ENCODE measurements at places on chromosomes 6 and 20. TPM values are rescaled to one million over a fixed set of nuclear protein-coding genes. Genes with fewer than 3 reads are reported as not detected.

IYD gene
- total RNA-seq = under 0.01 TPM

WFDC2 gene
- total RNA-seq = not detected

BANF2 gene
- total RNA-seq = not detected

GTSF1L gene
- total RNA-seq = not detected

CCDC170 gene
- not detected for total RNA-seq

GRCh38 chr20:62782893-62783278, 13.4 kb upstream of the MRGBP start:
- DNase-seq = no peak

DNA sequence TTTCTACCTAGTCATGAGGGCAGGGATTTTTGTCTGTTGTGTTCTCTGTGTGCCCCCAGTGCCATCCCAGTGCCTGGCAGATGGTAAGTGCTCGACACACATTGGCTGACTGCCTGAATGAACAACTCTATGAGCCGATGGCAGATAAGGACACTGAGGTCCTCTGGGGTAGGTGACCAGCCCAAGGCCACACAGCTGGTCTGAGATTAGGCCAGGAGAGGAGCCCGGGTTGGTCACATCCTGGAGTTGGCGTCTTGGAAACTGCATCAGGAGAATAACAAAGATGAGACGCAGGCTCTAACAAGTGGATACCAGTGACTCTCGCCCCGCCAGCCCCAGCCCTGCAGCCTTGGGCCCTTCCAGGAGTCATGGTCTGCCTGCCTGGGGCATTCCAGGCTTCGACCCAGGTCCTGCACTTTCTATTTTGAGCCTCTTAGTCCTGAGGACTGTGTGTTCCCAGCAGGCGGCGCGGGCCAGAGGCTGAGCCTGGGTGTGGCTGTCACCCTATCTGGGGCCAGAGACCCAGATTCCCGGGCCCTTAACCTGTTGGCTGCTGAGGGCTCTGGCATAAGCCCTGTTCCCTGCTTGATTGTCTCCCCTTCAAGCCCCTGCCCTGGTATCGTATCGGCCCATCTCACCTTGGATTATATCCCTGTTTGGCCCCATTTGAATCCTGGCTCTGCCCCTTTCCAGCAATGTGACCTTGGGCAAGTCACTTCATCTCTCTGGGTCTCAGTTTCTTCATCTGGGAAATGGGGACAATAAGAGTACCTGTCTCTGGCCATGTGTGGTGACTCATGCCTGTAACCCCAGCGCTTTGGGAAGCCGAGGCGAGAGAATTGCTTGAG, 88.3 kb downstream of the CEBPB start:
- DNase-seq = no peak

- DNase-seq = no peak
Observed at GRCh38 chr6:20217891-20218290, 5.6 kb upstream of the MBOAT1 start.

GRCh38 chr6:144899161-144899560, 614.0 kb downstream of the UTRN start:
- DNase-seq = no peak

- no peak for DNase-seq
Observed at GRCh38 chr20:57883761-57884160, 173.9 kb upstream of the PMEPA1 start.

DNA sequence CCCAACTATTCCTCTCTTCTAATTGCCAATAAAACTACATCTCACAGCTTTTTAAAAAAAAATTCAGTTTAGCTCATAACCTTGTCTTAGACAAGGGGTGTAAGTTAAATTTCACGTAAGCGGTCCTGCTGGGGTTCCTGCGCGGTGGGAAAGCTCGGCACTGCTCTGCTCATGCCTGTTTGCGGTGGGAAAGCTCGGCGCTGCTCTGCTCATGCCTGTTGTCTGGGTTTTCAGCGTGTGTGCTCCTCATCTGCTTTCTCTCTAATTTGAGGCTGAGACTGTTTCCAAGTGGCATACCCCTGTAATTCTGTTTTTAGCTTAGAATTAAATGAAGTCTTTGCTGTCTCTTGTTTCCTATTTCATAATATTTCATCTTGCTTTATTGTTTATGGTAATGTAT, 18.6 kb downstream of the ARID1B start:
- no peak for DNase-seq

GRCh38 chr6:68240726-68241125, 394.4 kb upstream of the ADGRB3 start:
- DNase-seq = no peak

DNA sequence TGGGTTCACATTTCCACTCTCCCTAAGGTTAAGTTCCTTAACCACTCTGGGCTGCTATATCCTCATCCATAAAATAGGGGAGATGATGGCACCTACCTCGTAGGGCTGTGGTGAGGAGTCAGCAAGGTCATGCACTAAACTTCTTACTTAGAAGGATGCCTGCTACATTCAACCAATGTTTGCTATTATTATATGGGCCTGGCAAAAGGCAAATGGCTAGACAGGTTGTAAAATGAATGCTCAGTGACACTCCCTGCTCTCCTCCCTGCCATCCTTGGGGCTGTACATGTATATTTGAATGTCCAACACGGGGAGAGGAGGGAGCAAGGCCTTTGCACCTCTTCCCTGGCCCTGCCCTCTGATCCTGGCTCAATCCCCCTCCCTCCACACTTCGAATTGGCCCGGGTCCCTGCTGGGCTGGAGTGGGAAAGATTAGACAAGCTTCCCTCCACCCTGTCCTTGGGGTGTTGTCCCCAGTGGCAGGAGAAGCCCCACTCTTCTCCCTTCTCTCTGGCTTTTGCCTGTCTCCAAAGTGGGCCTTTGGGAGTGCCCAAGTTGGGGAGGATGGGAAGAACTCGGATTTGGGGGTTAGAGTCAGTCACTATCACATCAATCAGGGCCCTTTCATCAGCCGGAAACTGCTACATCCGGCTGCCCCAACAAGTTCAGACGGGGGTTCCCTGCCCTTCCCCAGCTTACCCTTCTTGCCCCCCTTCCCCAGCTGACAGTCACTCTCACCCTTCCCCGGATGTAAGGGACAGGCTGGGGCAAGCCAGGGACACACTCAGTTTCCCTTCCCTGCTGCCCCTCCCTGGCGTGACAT, 36.3 kb upstream of the VEGFA start:
- no peak for DNase-seq

- no peak for DNase-seq
Observed at GRCh38 chr20:20743511-20744169, 31.2 kb upstream of the RALGAPA2 start.

DNA sequence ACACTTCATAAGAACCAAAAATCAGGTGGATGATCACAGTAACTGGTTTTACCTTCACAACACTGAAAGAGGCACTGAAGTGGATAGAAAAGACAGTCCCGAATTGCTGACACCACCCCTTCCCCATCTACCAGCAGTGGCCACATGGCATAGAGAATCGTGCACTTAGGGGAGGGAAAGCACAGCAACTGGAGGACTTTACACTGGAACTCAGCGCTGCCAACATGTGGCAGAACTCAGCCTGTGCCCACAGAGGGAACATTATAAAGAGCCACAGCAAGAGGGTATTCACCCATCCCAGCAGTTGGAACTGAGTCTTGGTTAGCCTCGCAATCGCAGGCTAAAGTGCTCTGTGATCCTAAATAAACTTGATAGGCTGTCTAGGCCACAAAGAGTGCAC, 6.5 kb upstream of the KIAA1586 start:
- no peak for DNase-seq

DNA sequence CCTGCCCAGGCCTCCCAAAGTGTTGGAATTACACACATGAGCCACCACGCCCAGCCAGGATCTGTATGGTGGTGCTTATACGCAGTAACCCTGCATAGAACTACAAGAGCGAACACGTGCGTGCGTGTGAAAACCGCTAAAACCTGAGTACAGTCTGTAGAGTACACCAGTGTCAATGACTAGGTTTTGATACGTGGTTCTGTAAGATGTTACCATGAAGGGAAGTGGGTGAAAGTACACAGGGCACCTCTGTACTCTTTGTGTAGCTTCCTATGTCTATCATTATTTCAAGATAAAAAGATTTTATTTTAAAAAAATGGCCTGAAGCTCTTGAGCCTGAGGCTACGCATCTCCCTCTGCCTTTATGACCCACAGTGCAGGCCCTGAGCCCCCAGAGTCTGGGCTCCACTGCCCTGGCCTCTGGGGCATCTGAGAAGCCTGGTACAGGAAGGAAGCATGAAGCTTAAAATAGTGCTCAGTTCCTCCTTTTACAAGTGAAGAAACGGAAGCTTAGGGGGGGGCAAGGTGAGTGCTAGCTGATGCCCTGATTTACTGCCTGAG, 21.6 kb downstream of the LY86 start:
- DNase-seq = no peak

- no peak for DNase-seq
Observed at GRCh38 chr20:58965270-58966064, 15.6 kb upstream of the NELFCD start.

DNA sequence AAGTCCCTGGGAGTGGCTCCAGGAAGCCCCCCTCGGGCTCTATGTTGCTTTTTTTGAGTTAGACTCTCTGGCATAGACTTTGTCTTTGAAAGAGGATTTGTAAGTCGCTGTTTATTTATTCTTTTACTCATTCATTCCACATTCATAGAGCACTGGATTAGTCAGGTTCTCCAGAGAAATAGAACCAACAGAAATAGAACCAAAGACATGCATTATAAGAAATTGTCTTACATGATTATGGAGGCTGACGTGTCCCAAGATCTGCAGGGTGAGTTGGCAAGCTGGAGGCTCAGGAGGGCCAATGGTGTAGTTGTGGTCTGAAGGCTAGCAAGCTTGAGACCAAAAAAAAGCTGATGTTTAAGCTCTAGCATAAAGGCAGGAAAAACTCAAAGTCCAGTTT, 98.3 kb upstream of the CHD6 start:
- no peak for DNase-seq

DNA sequence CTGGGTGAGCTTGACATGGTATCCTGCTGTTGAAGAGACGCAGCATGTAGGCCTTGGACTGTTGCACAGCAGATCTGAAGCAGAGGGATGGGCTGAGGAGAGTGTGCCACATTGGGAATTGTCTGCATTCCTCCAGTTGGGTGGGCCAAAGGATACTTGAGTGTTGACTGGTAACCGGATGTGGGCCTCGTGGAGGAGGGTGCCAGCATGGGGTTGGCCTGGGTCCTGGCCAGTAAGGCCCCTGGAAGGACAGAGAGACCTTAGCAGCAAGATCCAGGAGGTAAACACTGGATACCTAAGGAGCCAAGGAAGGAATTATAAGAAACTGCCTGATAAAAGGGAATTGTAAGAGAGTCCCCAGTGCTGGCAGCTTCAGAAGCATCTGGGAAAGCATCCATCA, 76.9 kb downstream of the FIG4 start:
- DNase-seq = peak; percentile 60

DNA sequence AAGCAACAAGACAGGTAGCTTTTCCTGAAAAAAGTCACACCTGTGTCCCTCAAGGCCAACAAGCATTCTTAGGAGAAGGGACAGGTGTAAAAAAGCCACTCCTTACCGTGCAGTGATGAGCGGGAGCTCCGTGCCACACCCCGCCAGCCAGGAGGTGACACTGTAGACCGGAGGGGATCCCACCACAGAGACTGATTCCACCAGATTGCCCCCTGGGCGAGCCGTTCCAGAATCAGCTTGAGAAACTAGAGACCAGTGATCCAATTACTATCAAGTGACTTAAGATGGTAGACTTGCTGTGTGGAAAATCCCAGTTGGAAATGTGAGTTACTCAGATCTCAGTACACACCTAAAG, 37.4 kb downstream of the PKHD1 start:
- DNase-seq = no peak

DNA sequence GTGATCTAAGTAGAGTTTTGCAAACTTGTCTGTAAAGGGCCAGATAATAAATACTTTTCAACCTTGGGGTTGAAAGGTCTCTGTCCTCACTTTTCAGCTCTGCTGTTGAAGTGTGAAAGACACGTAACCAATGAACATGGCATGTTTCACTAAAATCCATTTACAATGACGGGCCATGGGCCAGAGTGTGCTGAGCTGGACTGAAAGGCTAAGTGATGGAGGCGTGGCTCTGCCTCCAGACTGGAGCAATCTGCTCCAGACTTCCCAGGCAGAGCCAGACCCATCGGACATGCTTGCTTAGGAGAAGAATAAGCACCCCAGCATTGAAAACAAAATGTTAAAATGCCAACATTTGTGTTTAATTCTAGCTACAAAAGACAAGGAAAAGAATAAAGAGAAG, 41.4 kb downstream of the SCAND1 start:
- no peak for DNase-seq

GRCh38 chr6:169207482-169207881, 46.2 kb downstream of the THBS2 start:
- DNase-seq = no peak

DNA sequence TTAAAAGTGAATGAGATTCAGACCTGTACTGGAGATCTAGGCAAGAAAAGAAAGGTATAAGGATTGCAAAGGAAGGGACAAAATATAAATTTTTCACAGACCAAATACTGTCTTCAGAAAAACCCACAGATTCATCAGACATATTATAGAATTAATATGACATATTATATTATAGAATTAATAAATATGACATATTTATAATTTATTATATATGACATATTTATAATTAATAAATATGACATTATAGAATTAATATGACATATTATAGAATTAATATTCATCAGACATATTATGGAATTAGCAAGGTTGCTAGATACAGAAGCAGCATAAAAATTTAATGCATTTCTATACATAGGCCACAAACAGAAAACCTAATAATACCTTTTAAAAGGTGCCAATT, 44.7 kb upstream of the GNRH2 start:
- no peak for DNase-seq

DNA sequence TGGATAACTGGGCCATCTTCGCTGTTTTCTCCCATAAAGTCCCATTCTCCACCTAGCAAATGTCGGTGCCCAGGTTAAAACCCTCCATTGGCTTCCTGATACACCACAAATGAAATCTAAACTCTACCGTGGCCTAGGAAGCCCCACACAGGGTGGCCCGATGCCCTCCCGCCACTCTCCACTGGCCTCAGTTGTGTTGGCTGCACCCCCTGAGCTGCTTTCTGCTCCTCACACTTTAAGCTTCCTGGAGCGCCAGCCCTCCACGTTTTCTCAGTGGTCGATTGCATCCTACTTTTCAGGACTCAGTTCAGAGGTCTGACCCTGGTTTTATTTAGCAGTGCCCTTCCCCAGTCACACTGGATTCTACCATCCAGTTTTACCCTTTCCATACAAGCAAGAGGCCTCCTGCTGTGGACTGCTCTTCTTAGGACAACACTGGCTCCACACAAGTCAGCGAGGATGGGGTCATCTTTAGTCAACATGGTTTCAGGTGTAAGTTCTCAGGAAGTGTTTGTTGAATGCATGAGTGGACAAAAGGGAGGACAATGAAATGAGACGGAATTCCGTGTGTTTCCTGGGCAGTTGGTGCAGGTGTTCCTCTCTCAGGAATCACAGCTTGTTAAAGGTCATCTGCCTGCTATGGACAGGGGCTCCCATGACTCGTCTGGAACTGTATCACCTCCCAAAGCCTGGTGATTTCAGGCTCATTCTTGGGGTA, 124.1 kb downstream of the SULF2 start:
- DNase-seq = no peak

DNA sequence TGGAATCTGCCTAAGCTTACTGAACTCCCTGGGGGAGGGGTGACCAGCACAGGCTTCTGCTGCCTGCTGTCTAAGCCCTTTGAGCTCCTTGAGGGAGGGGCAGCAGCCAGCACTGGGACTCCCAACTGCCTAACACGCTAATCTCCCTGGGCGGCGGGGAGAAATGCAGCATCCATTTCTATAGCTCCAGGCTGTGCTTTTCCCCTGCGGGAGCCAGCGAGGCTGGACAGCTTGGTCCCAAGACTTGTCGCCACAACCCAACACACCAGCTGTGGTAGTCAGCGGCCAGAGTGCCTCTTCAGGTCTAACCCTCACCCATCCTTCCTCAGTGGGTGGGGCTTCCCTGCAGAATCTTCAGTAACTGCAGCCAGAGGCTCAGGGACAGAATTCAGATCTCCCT, 64.6 kb downstream of the VGLL2 start:
- DNase-seq = no peak

Measured in Daoy (cell line).